ENCODE measurements at places on chromosomes 1 and 21. TPM values are rescaled to one million over a fixed set of nuclear protein-coding genes. Genes with fewer than 3 reads are reported as not detected.
A peak's percentile ranks its signal among the peaks of the same experiment; 100 is the strongest.

DNA sequence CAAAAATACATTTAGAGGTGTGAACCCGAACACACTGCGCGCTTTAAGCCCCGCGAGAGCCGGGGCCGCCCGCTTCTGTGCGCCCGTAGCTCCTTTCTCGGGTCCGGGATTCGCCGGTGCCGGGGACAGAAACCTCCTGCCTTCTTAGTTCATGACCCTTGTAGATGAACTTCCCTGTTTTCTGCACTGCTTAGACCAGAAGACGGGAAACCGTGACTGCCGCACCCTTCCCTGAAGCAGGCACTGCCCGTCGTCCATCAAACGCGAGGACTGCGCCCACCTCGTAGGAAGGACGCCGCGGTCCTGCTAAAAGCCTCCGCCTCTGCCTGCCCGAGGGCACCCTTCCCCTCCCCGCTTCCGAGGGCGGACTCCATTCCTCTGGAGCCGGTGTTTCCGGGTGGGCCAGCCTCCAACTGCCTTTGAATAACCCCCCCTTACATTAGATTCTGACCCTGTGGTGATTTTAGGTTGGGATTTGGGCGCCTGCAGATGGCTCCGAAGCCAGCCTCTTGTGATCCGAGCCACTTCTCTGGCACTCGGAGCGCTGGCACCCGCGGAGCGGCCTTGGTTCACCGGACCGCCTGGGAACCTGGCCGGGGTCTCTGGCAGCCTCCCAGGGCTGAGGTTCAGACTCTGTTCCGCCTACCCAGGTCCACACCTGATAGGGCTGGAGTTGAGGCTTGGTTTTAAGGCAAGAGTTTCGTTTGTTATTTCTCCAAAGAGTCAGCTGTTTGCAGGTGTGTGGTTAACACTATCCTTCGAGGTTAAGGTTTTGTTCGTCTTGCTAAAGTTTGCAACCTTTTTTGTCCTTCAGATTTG is 1.2 kb upstream of the PTTG1IP start:
- peak; percentile 34 for DNase-seq

DNA sequence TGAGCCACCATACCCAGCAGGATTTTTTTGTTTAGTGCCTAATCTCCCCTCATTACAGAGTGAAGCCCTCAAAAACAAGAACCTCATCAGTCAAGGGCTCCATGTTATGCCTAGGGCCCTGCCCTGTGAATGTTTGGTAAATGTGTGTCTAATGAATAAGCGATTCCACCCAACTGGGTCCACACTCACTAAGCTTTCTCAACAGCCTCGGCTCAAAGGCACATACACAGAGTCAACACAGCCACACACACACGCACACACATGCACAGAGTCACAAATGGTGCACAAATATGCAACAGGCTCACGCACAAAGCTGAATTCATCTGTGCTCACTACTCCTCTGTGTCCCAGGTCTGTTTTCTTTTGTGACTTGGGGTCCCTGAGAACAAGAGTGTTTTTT is 11.7 kb upstream of the SYNC start:
- no peak for DNase-seq

GRCh38 chr1:172399756-172400721 is 20.4 kb upstream of the C1orf105 start:
- DNase-seq = no peak

DNA sequence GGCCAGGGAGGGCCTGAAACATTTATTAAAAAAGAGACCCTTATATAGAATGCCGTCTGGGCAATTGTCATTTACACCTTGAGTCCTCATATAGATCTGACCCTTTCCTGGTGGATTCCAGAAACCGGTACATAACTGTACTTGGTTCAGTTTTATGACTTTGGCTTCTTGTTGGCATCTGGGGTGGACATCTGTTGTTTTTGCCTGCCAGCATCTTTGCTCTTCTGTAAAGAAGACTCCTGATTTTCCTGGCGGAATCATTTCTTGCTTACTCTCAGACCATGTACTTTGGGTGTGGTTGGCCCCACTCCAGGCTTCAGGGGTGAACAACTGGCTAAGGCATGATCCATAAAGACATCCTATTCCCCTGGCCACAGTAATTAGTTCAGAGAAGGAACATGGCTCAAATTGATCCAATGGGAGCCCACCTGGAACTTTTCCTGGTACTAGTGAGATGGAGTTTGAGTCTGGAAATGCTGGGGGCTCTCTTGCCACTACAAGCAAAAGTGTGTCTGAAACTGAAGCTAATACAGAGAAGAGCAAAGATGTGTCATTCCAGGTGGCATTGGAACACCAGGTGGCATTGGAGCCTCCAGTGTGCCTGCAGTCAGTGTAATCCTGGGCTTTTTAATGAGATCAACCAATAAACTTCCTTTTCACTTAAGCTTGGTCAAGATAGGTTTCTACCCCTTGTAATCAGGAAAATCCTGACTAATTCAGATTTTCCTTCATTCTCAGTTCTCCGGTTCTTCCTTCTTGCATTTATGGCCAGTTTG is 332.5 kb upstream of the CAMK1G start:
- no peak for DNase-seq

DNA sequence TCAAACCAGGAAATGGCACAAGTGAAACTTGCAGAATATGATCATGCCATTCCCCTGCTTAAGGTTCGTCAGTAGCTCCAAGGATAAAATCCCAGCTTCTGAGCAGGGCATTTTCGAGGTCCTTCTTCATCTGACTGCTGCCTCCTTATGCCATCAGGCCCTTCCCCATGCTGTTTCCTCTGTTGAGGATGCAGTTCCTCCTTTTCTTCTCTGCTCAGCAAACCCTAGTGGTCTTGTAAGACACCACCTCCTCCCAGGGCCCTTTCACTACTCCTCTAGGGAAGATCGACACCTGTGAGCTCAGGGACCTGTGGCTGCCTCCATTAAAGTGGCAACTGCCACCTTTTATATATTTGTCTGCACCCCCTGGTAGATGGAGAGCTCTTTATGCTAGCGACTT is 62.1 kb upstream of the JUN start:
- DNase-seq = no peak

DNA sequence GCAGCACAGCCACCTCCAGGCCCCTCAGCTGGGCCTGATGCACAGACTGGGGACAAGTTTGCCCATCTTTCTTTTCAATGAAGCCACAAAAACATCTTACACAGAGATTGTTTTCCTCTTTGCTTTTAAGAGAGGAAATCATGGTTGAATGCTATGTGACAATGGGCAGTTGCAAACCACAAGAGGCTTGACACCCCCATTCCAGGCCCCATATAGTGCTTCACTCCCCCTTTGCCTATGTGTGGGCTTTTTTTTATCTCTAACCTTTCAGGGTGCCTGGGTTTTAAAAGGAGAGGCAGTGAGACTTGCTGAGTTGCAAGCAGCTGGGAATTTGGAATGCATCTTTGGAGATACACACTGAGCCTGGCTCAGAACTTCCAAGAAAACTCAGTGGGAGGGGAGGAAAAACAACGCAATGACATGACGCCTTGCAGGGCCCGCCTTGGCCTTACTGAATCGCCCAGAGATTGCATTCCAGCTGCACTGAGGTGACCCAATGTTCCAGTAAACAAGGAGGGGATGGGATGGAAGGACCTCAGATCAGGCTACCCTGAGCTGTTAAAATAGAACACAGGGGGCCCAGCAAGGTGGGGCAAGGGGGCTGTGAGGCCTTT is 145.2 kb upstream of the ZNF648 start:
- no peak for DNase-seq

- DNase-seq = no peak
These were observed 81.4 kb downstream of the VAV3 start for GRCh38 chr1:107883562-107883961.

GRCh38 chr1:220375715-220376114 is 103.5 kb upstream of the RAB3GAP2 start:
- no peak for DNase-seq

GRCh38 chr1:218779341-218780100 is 394.2 kb upstream of the LYPLAL1 start:
- no peak for DNase-seq

The RBM11 gene
- 0.81 TPM for total RNA-seq

The DNAJC6 gene
- 11.3 TPM for total RNA-seq
